Naive thymus-derived CD8-positive, alpha-beta T cell (primary cell): ENCODE measurements at places on chromosomes 12 and 14.

DNA sequence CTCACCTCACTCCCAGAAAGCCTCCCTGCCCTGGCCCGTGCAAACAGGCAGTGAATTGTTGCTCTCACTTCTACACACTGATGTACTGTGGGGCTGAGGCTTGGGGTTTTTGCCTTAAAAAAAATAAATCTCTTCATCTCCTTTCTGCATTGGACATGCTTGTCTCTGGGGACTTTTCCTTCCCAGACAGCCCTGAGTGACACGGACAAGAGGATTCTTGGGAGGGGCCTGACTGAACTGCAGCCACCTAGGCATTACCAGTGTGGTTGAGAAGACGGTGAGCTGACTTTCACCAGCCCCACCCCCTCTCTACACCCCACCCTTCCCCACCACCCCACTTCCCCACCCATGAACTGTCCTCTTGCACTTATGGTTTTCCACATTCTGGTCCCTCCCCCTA lies 51.6 kb upstream of the PARP11 start:
- no peak for DNase-seq

DNA sequence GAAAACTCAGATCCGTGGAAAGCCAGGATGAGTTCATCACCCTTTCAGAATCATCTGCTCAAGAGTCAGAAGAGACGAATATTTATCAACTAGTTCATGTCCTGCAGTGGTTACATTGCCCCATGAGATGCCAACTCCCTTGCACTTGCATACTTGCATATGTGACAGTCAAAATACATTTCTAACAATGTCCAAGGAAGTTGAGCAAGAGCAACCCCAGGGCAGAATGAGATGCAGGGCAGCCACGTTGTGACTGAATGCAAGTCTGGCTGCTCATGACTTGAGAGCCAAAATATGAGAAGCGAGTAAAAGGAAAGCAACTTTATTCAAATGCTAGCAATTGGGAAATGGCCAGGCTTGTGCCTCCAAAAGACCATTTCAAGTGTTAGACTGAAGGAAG lies 23.6 kb upstream of the UTP20 start:
- DNase-seq, result no peak

DNA sequence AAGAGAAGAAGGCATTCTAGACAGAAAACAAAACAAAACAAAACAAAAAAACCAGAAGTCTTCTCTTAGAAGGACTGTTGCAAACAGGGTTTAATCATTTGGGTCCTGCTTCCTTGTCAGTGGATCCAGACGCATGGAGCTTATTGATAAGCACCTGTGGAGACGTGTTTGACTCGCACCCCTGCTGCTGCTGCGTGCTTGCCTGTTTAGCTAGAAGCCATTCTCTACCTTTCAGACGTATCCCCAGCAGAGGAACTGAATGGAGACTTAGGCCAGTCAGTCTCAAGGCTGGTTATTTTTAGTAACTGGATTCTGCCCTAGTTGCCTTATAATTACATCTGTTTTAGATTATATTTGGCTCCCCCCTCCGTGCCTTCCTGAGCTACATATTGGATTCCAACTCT lies 186.1 kb upstream of the EEA1 start:
- no peak for DNase-seq

DNA sequence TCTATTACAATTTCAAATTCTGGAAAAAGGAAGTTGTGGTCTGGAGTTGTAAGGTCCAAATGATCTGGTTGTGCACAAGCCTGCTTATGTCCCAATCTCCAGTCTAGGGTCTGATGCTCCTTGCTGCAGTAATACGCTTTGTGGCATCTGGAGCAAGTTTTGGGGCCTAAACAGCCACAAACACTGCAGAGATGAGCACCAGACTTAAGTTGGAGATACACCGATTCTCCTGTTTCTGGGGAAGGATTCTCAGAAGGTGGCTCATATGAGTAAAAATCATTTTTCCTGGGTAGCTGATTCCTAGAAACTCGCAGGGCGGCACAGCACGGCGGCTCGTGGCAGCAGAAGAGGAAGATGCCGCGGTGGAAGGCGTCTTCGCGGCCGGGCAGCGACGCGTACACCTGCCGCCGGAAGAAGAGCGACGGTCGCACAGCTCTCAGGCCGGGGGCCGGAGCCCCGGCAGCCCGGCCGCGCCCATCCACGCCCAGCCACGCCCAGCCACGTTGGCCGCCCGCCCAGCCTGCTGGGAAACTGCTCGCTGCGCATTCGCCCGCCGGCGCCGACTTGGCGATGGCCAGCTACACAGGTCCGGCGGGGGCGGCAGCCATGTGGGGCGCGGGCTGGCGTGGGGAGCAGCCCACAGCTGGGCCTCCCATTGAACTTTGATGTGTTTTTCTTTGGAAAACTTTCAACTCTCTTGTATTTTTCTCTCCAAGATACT lies 129.0 kb downstream of the ASCL4 start:
- no peak for DNase-seq

GRCh38 chr12:88895634-88896033 lies 315.4 kb upstream of the KITLG start:
- no peak for DNase-seq
